ENCODE measurements at places on chromosomes 3 and 15. TPM values are rescaled to one million over a fixed set of nuclear protein-coding genes. Genes with fewer than 3 reads are reported as not detected.

The GOLGA6L4 gene
- 6.4 TPM for total RNA-seq

The TMEM212 gene
- not detected for total RNA-seq

The CCDC66 gene
- 25.5 TPM for total RNA-seq

The IGF2BP2 gene
- total RNA-seq: 4.1 TPM

The FSIP1 gene
- 1.00 TPM for total RNA-seq

The IL17RD gene
- total RNA-seq: 17.9 TPM

The SEMA5B gene
- 1.3 TPM for total RNA-seq

The ASB14 gene
- not detected for total RNA-seq

The PYGO1 gene
- 12.5 TPM for total RNA-seq

The CDC25A gene
- total RNA-seq: 0.65 TPM

The SNX22 gene
- total RNA-seq: not detected

The SCAMP2 gene
- total RNA-seq: 65.1 TPM

The GPR176 gene
- 11.0 TPM for total RNA-seq

The GABRR3 gene
- total RNA-seq: not detected

The IQCF5 gene
- not detected for total RNA-seq

The GOLGA6B gene
- not detected for total RNA-seq

The CCDC39 gene
- total RNA-seq: 0.65 TPM

The PLSCR2 gene
- total RNA-seq: 0.43 TPM

The TRPM1 gene
- total RNA-seq: not detected

The NR2E3 gene
- total RNA-seq: not detected

The PDZRN3 gene
- total RNA-seq: 71.9 TPM

The CAND2 gene
- total RNA-seq: 16.8 TPM

The FBXL22 gene
- total RNA-seq: 17.7 TPM

The AGTR1 gene
- total RNA-seq: 8.9 TPM

The KY gene
- 3.2 TPM for total RNA-seq

The SHC4 gene
- 6.2 TPM for total RNA-seq

The GREM1 gene
- 283 TPM for total RNA-seq

The GRAMD1C gene
- total RNA-seq: 1.1 TPM

The NXPE3 gene
- 21.0 TPM for total RNA-seq

The LACTB gene
- total RNA-seq: 14.3 TPM

The KCNAB1 gene
- total RNA-seq: 14.0 TPM

The PROK2 gene
- 0.67 TPM for total RNA-seq

The TMIE gene
- total RNA-seq: 1.4 TPM

The TMC3 gene
- total RNA-seq: not detected

The CD200R1 gene
- total RNA-seq: 2.2 TPM

The FHIT gene
- 6.0 TPM for total RNA-seq

The HRH1 gene
- 11.4 TPM for total RNA-seq

The LRRC34 gene
- 1.9 TPM for total RNA-seq

Data from posterior vena cava (tissue), 2 donors.